ENCODE measurements at places on chromosomes 5 and 9.

DNA sequence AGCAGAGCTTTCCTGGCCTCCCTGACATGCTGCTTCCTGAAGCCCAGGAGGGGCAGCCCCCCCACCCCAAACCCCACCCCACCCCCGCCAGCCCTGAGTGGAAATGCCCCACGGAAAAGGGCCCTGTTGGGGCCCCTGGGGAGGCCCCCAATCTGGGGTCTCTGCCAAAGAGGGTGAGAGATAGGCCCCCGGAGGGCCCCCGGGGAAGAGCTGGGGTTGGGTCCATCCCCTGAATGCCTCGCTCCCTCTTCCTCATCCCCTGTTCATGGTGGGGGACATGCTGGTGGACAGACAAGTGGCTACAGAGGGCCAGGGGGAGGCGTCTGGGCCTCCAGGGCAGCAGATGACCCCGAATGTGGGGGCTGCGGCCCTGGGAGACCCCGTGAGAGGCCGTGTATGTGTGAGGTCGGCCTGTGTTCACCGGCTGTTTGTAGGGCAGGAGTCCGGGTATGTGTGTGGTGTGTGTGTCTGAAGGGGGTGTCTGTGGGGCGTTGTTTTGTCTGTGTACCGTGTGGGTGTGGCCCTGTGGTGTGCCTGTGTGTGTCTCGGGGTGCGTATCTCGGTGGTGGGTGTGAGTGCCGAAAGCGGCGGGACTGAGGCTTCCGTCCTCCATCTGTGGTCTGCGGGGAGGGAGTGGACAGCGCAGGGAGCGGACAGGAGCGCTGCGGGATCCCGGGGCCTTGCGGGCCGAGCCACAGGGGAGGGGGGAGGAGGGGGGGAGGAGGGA lies 11.3 kb downstream of the C9orf50 start:
- DNase-seq = no peak

DNA sequence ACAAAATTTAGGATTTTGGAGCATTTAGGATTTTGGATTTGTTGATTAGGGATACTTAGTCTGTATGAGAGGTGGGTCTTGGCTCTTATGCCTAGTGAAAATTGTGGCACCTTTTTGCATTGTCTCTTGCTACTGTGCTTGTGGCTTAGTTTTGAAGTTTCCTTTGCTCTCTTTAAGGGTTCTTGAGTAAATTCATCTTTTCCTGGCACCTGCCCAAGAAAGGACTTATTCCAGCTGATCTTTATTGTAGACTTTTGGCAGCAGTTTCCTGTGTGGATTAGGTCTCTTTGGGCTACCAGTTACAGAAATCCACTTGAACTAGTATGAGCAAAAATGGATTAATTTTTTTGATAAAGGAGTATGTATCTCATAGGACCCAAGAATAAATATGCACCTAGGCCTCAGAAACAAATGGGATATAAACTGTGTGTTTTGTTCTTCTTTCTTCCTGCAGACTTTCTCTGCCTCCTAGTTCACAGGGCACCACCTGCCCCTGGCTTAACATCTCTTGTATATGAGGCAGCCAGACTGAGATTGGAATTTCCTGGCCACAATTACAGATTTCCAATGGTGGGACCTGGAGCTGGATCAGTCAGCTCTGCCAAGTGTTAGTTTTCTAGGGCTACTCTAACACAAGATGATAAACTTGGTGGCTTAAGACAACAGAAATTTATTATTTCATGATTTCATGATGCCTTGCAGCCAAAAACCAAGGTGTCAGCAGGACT lies 44.6 kb downstream of the FOCAD start:
- DNase-seq = no peak

DNA sequence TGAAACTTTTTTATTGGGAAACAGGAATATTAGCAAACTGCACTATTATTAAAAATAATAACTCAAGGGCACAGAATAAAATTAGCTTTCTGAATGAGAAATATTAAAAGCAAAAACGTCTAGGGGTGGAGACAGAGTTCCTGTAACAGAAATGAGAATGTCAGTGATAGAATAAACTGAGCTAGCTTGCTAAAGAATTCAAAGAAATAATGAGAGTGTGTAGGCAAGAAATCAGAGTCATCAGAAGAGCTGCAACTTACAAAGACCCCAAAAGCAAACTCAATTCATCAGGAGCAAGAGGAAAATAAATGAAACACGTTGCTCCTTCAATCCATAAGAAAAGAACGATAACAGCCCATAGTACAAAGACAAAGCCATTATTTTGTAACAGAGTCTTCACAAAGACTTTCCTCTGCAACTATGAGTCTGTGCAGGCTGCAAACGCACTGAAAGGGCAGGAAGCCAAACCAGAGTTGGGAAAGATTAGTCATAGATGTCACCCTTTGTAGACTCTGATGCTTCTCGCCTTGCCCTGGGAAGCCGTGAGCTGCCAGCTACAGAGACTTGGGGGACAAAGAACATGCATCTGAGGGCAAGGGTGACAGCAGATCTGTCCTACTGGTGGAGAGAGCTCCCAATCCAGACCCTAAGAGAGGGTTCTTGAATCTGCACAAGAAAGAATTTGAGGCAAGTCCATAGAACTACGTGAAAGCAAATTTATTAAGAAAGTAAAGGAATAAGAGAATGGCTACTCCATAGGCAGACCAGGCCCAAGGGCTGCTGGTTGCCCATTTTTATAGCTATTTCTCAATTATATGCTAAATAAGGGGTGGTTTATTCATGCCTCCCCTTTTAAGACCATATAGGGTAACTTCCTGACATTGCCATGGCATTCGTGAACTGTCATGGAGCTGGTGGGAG lies 40.8 kb downstream of the SHC3 start:
- peak; percentile 38 for DNase-seq

- DNase-seq = peak; percentile 58
Measured at GRCh38 chr5:83927140-83927733, 206.6 kb upstream of the HAPLN1 start.

- DNase-seq = no peak
Measured at GRCh38 chr5:16681876-16682275, 65.1 kb upstream of the RETREG1 start.

DNA sequence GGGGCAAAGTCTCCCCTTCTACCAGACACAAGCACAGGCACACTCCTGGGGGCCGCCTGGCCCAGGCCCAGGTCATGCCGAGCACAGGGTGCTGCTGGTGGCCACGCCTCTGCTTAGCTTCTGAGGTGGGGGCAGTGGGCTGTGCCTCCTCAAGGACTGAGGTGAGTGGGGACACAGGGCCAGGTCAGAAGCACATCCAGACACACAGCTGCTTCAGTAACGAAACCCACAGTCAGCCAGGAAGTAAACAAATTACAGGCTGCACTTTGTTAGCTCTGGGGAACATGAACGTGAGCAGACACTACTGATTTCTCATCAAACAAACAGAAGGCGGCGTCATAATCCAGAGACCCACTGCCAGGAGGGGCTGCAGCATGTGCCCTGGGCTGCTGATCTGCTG lies 192.4 kb downstream of the HSPA4 start:
- no peak for DNase-seq

GRCh38 chr9:132023419-132024180 lies 56.1 kb downstream of the MED27 start:
- DNase-seq = no peak

DNA sequence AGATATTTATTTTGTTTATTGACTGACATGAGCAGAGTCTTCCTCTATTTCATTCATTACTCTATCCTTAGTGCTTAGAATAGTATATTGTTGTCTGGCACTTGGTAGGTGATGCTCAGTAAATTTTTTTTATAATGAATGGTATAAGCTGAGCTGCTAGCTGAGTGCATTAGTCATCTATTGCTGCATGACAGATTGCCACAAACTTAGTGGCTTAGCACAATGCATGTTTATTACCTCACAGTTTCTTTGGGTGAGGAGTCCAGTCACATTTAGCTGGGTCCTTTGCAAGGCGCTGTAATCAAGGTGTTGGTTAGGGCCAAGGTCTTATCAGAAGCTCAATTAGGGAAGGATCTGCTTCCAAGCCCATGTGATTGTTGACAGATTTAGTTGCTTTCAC lies 23.1 kb downstream of the SMAD5 start:
- DNase-seq = no peak

DNA sequence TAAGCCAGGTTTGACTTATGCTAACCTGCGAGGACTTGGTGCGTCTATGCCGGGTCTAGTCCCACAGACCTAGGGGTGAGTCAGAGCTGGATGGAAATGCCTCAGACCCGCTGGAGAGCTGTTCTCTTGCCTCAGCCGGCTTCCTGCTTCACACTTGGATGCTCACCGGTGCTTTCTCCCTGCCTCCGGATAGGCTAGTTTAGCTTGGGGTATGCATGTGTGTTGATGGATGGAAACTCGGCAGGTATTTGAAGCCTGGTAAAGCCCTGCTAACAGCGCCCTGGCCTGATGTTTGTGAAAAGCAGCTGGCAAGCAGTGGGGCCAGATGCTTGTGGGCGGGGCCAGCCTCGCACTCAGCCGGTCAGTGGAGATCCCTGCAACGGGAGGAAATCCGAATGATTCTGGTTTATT lies 29.3 kb downstream of the PRRC2B start:
- DNase-seq = no peak

- no peak for DNase-seq
Measured at GRCh38 chr9:94754976-94755475, 28.5 kb downstream of the AOPEP start.

DNA sequence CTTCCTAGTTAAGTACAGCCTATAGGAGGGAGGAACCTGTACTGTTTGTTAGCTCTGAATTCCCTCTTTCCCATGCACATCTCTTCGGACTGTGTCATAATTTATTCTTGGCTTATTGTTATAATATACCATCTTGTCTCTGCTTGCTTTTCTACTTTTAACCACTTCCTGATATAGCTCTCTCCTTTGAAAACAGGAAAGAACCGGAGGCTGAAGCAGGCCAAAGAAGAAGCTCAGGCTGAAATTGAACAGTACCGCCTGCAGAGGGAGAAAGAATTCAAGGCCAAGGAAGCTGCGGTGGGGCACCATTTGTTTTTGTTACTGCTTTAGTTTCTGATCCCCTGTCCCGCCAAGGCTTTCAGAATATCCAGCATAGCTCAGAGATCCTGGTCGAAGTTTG lies 4.8 kb downstream of the ATP6V1G1 start:
- no peak for DNase-seq

DNA sequence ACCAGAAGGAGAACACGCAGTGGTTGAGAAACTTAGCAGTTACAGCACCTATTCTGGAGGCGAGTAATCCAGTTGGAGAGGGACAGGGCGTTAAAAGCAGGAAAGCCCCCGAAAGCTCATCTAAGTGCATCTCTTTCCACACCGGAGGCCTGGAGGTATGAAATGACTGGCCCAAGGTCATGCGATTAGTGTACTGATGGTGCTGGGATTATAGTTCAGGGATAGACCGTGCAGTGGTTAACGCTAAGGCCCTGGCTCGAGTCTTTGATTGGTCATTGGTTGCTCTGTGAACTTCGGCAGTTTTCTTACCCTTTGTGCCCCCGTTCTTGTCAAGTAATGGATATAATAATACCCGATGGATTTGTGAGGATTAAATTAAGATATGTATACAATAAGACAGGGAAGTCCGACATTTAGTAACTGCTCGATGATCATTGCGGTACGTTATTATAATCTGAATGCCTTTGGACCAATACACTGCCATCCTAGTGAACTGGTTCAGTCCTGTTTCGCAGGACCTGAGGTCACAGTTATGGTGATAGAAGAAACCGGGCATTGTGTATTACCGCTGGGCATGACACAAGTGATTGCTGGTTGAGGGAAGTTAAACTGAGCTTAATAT lies 960 bp downstream of the CANX start:
- no peak for DNase-seq

DNA sequence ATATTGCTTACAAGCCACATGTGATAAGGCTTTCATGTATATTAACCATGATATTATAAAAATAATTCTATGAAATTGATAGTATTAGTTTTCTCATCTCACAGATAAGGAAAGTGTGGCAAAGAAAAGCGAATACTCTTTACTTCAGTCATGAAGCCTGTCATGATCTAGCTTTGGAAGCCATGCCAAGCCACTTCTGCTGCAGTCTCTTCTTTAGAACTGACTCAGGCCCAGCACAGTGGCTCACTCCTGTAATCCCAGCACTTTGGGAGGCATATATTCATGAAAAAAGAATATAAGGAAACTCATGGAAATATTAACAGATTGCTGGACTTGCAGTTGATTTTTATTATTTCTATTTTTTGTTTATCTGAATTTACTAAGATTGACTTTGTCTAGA lies 42.9 kb upstream of the PJA2 start:
- no peak for DNase-seq

DNA sequence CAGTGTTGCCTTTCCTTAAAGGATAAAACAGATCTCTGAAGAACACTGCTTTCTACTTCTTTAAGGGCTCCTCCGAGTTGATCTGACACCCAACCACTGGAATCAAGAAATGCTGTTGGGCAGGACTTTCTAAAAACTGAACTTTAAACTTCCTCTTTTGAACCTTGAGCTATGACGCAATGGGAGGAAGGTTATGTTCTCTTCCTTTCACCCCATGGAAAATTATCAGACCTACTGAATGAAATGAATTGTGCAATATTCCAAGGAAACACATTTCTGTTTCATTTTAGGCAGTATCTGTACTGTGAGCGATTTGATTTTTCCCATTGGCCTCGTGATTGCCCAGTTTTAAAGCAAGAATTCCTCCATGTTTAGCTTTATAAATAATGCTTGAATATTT lies 206.0 kb upstream of the PRR16 start:
- DNase-seq = no peak

Data from omental fat pad (tissue), 4 donors.